Heart left ventricle (tissue), 16 donors: ENCODE measurements at places on chromosomes 7 and 10. TPM values are rescaled to one million over a fixed set of nuclear protein-coding genes. Genes with fewer than 3 reads are reported as not detected.
A peak's percentile ranks its signal among the peaks of the same experiment; 100 is the strongest.

DNA sequence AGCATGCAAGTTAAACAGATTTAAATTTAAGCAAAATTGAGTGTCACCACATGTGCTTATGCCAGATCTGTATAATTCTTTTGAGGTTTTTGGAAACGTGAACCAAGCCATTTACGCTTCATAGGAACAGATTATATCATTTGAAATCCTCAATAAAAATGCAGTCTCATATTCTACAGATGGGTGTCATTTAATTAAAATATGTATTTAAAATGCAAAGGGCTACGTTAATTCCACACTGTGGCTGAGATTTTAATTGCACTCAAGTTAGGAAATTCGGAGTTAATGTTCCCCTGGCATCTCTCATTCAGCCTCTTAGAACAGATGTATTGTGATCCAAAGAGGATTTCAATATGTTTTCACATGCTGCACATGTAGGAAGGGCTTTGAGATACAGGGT lies 164.5 kb upstream of the LRGUK start:
- DNase-seq, result no peak

DNA sequence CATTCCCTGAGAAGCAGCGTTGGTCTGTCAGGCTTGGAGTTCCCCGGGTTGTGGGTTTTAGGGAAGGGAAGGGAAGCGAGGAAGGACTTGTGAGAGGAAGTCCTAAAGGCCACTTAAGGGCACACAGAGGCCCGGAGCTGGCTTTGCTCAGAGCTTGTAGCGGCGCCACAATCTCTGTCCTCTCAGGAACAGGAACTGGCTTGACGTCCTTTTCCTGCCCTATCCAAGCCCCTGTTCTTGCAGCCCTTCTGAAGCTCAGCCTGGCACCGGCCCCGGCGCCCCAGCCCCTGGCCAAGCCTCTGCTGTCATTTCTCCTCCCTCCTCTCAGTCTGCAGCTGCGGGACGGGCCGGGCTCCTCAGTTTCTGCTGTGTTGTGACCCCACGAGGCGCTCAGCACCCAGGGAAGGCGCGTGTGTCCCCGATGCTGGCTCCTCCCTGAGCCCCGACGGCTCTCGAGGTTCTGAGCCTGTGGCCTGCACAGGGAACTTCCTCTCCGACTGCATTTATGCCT lies at the start of gene GIMAP8:
Gene GIMAP8, plus strand, starts transcription at position 140 of the 511 bp plus-strand sequence. CDS start 16,069 bp downstream, outside the sequence.
- DNase-seq, result peak; percentile 93

GRCh38 chr7:149714081-149714909 lies 59.1 kb downstream of the ZNF467 start:
- peak; percentile 92 for DNase-seq

GRCh38 chr7:45258533-45259226 lies 101.1 kb downstream of the RAMP3 start:
- no peak for DNase-seq

The ADCYAP1R1 gene
- total RNA-seq, result 1.3 TPM

DNA sequence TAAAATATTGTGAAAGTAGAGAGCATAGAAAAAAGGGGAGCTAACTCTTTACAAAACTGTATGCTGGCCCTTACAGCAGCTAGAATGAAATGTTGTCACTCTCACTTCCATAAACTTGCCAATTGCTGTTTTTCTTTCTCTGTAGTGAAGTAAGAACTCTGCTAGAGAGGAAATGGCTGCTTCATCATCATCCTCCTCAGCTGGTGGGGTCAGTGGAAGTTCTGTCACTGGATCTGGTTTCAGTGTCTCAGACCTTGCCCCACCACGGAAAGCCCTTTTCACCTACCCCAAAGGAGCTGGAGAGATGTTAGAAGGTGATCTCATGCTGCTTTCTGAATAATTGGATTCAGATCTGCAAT lies 7.6 kb upstream of the ASCC1 start:
- no peak for DNase-seq

The CALHM1 gene
- not detected for total RNA-seq

DNA sequence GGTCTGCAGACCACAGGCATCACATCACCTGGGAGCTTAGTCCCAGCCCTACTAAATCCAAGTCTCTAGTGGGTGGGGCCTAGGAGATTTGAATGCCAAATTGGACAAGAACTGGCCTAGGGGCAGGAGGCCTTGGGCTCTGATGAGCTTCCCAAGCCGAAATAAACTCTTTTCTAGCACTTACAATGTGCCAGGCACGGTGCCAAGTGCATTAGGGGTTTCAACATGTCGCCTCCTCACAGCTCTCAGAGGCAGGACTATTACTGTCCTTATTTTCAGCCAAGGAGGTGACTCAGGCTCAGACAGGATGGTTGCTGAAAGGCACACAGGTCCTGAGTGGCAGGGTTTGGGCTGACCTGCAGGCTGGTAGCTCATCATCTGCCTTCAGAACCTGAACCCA lies 9.2 kb upstream of the CPA1 start:
- no peak for DNase-seq

DNA sequence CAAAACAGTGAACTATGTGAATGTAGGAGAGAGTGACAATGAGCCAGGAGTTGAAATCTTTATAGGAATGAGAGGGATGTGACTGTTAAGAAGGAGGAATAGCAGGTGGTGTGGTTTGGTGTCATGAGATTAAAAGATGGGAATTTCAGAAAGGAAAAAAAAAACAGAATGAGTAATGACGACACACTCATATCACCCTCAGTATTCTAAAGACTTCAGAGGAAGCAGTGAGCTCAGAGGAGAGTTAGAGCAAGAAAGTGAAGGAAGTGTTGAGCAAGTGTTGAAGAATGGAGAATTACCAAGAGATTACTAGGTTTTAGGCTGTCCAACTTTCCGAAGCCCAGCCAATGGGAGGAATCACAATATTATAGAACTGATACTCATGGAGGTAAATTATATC lies 220.5 kb upstream of the HGF start:
- no peak for DNase-seq

- no peak for DNase-seq
Measured at GRCh38 chr7:133570321-133570720, 317.4 kb downstream of the EXOC4 start.

The VOPP1 gene
- 22.6 TPM for total RNA-seq

DNA sequence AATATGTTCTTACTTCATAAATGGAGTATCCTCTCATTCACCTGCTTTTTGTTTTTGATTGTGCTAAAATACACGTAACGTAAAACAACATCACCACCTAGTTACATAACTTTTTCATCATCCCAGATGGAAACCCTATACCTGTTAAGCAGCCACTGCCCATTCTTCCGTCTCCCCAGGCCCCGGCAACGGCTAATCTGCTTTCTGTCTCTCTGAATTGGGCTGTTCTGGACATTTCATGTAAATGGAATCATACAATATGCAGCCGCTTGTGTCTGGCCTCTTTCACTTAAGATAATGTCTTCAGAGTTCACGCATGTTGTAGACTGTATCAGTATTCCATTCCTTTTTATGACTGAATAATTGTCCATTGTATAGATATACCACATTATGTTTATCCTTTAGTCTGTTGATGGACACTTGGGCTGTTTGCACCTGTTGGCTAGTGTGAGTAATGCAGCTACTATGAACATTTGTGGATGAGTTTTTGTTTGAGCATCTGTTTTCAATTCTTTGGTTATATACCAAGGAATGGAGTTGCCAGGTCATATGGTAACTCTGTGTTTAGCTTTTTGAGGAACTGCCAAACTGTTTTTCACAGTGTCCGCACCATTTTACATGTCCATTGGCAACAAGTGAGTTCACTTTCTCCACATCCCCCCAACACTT lies 14.1 kb upstream of the SUN1 start:
- no peak for DNase-seq

DNA sequence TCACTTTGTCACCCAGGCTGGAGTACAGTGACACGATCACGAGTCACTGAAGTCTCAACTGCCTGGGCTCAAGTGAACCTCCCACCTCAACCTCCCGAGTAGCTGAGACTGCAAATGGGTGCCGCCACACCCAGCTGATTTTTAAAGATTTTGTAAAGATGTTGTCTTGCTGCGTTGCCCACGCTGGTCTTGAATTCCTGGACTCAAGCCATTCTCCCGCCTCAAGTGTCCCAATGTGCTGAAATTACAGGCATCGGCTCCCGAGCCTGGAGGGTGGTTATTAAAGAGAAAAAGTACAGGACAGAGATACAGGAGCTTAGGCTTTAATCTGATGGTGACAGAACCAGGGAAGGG lies 55.1 kb downstream of the KCTD7 start:
- no peak for DNase-seq
